ENCODE measurements at places on chromosomes 12 and 14.

GRCh38 chr14:101878822-101879528 is 85.4 kb upstream of the DYNC1H1 start:
- DNase-seq: no peak

DNA sequence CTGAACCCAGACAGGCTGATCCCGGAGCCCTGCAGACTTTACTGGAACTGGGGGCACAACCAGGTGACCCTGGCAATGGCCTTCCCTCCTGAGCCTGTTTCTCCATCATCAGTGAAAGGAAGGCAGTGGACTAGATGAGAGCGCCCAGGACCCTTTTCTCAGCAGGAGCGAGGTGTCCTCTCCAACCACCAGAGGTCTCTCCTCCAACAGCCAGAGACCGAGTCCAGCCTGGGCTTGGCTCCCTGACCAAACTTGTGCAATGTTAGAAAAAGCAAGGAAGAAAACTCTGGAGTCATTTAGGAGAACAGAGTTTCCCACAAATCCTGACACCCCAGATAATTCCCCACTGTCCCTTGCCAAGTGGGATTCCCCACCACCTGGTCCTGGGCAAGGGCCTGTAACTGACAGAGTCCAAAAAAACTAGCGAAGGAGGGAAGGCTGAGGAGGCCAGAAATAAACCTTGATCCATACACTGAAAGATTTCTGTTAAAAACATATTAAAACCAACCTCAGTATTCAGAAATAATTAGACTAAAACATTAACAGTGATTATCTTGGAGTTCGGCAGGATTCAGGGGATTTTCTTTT is 9.0 kb downstream of the RPS6KL1 start:
- DNase-seq: peak; percentile 72

DNA sequence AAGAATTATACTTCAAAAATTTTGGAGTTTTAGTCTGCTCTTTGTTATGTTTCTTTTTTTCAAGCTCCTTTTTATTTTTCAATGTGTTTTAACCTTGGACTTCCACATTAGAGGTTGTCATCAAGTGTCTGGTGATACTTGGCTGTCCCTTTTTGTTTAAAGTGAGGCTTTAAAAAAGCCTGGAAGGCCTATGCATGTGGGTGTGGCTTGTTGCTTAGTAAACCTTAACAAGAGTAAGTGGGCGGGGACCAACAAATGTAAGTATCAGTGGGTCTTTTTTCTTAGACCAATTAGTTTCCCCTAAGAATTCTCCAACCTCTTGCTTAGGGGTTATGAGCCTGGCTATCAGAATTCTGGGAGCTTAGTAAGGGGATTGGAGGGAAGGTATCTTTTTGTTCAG is 26.4 kb downstream of the HCFC2 start:
- DNase-seq: no peak

- no peak for DNase-seq
Measured at GRCh38 chr12:88413646-88414045, 166.6 kb downstream of the KITLG start.

GRCh38 chr12:68100241-68100640 is 59.3 kb downstream of the IFNG start:
- no peak for DNase-seq

GRCh38 chr14:28113311-28113710 is 653.3 kb upstream of the FOXG1 start:
- no peak for DNase-seq

DNA sequence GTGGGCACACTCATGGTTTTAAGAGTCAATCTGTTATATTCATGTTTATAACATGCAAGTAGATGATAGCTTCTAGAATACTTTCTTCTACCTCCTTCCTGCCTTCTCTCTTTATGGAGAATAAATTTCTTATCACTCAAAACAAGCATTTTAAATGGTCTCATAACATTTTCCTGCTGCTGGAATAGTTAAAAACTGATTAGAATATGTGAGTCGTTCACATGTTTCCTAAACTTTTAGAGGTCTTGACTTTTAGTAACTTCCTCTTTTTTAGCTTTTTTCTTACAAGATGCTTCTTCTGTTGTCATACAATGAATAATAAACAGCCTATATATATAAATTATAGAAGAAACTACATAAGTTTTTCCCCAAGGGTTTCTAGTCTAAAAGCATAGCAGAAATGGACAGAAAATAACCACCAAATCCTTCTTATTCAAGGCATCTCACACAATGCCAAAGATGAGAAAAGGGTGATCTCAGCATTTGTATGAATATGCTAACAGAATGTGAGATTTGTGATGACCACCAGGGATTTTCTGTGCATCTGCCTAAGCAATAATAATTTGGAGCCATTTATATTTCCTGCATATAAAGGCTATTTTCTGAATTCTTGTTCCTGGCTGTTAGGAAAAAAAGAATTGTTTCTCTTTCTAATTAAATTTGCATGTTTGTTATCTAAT is 127.8 kb downstream of the DAAM1 start:
- no peak for DNase-seq

GRCh38 chr12:13000925-13001774 is 1.1 kb upstream of the HEBP1 start:
- peak; percentile 52 for DNase-seq

- DNase-seq: peak; percentile 52
Measured at GRCh38 chr12:124509676-124510300, 57.6 kb downstream of the NCOR2 start.
